ENCODE measurements at places on chromosomes 4 and X. TPM values are rescaled to one million over a fixed set of nuclear protein-coding genes. Genes with fewer than 3 reads are reported as not detected.

ZBED1 gene
- total RNA-seq, result 45.8 TPM

TMPRSS11A gene
- 0.05 TPM for total RNA-seq

GRCh38 chr4:5043579-5043978 lies 7.7 kb upstream of the STK32B start:
- DNase-seq, result no peak

GRCh38 chr4:125070861-125071260 lies 243.9 kb upstream of the FAT4 start:
- peak; percentile 12 for DNase-seq

GRCh38 chr4:15084780-15085179 lies 82.5 kb downstream of the CPEB2 start:
- no peak for DNase-seq

DNA sequence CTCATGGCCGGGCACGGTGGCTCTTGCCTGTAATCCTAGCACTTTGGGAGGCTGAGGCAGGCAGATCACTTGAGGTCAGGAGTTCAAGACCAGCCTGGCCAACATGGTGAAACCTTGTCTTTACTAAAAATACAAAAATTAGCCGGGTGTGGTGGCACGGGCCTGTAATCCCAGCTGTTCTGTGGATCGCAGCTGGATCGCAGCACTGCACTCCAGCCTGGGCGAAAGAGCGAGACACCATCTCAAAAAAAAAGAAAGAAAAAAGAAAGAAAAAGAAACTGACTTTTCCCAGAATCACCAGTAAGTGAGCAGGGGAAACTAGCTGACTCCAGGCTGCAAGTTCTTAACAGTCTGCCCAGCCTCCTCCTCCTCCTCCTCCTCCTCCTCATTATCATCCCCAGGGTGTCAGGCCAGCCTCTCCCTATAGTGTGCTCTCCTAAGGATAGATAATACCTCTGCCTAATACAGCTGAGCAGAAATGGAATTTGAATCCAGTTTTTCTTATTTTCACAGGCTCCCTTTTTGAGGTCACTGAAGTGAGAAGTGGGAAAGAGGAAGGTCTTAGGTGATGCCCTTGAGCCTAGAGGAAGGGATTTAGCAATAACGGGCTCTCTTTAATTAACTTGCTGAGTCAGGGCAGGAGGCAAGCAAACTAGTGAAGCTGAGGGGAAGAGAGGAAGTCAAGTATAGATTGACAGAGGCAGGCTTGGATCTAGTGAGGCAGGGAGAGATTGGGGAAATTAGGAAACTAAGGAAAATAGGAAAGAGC lies 11.8 kb upstream of the ELF2 start:
- peak; percentile 77 for DNase-seq

- no peak for DNase-seq
Measured at GRCh38 chrX:110172215-110172614, 145.7 kb downstream of the AMMECR1 start.

DNA sequence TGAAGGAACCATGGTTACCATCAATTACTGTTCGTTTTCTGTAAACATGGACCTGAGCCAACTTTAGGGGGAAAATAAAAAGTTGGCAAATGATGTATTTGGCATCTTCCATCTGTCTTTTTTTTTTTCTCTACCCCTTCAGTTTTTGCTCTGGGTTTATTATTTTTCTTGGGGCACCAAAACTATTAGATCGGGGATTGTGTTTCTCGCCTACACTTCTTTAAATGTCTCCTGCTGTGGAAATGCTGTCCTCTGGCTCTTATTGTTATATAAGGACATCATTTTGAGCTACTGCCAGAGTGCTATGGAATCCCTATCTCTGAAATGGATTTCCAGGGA lies 234.0 kb upstream of the SLIT2 start:
- DNase-seq, result no peak
